ENCODE measurements at places on chromosomes 1 and 21.

DNA sequence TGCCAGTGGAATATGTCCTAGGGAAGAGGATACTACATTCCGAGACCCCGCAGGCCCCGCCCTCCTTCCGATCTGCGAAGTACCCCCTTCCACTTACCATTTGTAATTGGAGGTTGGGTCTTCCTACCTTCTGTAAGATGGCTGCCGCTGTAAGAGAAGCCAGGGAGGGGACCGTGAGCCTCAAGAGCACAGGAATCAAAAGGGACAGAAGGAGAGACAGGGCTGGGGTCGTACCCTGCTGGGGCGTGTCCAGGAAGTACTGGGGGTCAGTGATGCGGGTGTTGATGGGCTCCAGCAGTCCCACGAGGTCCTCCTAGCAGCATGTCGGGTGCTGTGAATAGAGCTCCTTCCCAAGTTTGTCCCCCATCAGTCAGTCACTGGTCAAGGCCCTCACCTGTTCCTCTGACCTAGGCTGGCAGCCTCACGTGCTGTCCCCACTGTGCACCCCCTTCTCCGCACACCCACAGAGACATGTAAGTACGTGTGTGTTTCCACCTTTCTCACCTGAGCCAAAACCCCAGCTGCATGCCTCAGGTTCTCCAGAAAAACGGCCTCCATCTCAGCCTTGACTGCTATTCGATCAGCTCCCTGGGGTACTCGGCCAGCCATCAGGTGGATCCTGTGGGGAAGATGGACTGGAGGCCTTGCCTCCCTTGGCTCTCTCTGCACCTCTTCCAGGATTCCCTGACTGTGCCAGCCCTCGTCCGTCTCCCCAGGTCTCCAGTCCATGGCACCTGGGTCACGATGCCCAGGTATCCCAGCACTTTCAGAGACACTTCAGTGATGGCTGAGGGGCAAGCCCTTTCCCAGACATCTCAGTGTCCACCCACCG lies 1.8 kb downstream of the HYI start:
- DNase-seq = no peak

- DNase-seq = no peak
Observed at GRCh38 chr1:4210043-4210442, 310.0 kb upstream of the C1orf174 start.

GRCh38 chr21:29186246-29186645 lies 55.8 kb downstream of the MAP3K7CL start:
- DNase-seq = no peak

DNA sequence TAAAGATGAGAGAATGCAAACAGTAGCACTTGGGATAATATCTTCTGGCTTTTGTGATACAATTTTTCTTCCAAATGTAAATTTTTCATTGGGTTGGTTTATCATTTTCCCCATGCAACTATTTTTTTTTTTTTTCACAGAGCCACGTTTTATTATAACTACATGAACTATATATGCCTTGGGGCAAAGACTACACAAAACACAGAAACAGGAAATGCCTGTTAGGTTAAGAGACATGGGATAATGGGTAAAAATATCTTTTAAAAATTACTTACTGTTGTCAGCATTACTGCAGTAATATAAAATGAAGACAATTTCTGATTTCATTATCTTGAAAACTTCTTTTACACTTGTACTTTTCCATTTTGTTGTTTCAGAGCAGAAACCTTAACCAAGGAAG lies 74.6 kb downstream of the DISP1 start:
- no peak for DNase-seq

DNA sequence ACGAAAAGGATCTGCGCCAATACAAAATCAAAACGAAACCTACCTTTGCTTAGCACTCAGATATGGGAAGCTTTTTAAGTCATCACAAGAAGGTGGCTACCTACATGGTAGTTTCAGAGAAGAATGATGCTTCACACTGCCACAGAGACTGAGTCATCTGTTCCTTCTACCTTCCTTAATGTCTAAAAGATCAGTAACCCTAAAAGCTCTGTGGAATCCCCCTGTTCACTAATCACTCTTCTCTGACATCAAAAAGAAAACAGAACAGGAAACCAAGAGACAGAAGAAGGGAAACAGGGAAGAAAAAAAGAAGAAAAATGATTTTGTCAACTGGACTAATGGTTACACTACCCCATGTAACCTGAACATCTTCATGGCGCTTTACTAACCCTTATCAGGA lies 177.2 kb downstream of the SMYD3 start:
- peak; percentile 38 for DNase-seq

DNA sequence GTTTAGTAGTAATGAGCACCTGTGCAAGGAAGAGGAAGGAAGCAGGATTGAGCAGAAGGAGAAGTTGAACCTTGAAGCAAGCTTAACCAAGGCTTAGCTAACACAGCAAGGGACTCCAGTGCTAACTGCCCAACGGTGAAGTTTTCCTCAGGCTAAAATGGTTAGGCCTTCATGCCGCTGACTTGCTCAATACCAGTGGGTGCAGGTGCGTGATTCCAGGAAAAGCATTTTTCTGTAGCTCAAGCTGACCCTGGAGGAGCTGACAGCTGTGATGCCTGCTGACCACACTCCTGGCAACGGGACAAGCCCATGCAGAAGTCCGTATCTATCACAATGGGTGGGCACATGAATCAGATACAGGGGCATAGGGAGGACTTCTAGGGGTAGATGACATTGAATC lies 76.5 kb upstream of the FGGY start:
- no peak for DNase-seq

DNA sequence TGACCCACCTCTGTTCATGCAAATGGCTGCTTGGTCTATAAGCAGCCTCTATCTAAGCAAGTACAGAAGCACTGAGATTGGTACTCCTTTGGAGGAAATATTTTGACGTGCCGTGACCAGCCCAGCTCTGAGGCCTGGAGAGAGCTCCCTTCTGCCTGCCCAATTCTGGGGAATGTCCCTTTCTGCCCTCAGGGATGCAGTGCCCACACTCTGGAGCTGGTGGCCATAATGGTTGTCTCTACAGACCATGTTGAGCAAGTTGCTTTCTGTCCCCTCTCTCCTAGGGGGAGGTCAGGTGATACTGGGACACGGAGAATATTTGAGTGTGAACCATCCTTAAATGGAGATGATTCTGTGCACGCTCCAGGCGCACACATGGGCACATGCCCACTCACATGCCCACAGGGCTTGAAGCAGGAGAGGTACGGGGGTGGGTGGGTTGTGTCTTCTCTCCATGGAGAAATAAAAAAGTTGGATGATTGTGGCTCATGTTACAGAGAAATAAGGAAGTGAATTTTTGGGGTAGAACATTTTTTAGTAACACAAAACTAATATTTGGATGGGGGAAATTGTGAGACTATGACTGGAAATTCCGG lies 13.9 kb upstream of the ALPL start:
- DNase-seq = no peak

- DNase-seq = no peak
Observed at GRCh38 chr1:39003794-39004193, 12.7 kb downstream of the AKIRIN1 start.

DNA sequence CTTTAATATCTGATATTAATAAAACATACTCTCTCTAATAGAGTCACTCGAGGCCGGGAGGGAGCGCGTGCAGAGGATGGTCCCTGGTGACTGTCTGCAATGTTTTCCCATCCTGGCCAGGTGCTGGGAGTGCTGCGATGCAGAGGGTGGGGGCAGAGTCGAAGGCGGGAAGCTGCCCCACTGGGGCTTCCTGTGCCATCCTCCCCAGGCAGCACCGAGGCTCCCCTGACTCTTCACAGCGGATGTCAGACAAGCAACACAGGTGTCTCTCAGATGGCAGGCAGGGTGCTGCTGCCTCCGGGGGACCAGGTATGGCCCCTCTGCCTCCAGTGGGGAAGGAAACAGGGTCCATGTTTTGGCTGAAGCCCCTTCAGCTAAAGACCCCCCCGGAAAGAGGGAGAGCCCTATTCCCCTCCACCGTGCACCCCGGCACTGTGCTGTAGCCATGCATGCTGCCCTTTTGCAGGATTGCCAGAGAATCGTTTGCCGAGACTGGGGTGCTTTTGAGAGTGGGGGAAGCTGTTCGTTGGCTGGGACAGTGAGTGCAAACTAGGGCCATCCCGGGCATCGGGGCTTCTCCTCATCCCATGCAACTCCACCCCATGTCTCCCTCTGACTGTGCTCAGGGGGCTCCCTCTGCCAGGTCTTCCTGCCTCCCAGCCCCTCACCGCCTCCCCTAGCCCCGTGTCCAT lies 32.1 kb upstream of the TTC34 start:
- DNase-seq = no peak

GRCh38 chr1:72007312-72007711 lies 275.0 kb downstream of the NEGR1 start:
- no peak for DNase-seq

- DNase-seq = no peak
Observed at GRCh38 chr1:34747638-34747941, 7.3 kb upstream of the GJB5 start.

- DNase-seq = no peak
Observed at GRCh38 chr1:159937054-159937750, 8.2 kb downstream of the IGSF9 start.

DNA sequence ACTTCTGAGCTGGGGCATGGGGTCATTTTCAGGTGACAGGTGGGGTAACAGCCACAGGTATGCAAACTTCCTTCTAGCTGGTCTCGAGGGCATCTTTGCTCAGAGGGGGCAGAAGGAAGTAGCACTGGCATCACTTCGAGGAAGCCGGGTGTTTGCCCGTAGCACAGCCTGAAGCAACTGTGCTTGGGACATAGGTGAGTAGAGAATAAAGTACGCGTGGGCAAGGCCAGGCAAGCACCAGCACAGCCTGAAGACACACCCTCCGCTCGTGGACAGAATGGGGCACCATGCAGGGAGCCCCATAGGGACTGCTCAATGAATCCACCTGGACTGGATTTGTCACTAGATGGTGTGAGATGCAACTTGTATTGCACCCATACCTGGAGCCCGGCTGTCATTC lies 167.1 kb downstream of the KCNJ6 start:
- DNase-seq = no peak

DNA sequence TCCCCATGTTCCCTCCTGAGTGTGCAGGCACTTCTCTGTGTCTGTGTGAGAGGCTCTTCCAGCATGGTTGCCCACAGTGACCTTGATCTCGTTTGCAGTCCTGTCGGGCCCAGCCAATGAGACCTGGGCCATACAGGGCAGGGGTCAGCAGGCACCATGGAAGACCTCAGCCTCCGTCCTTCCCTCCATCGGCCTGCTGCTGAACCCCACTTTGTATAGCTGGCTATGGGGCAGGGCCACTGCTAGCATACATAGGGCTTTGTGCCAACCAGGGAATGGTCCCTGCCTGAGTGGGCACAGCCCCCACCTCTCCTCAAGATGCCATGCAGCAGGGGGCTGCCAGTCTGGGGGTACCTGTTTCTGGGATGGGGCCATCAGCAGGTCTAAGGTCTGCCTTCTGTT lies 3.8 kb downstream of the C1orf35 start:
- no peak for DNase-seq

- DNase-seq = peak; percentile 50
Observed at GRCh38 chr1:192983349-192983980, 75.7 kb downstream of the UCHL5 start.

GRCh38 chr21:45979141-45979631 lies 2.4 kb upstream of the COL6A1 start:
- DNase-seq = no peak

DNA sequence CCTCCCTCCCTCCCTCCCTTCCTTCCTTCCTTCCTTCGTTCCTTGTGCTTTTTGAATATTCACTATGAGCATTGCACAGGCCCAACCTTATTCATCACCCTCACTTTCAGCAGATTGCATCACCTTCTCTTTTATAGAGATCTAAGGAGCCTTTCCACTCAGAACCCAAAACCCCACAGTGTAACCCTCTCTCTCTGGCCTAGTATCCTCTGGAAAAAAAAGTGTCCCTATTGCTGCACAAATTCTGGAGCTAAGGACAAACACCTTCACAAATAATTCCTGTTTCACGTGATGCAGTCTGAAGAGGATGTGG lies 25.6 kb downstream of the OR10J5 start:
- no peak for DNase-seq

- no peak for DNase-seq
Observed at GRCh38 chr1:178932552-178932906, 61.7 kb upstream of the ANGPTL1 start.

GRCh38 chr1:236681219-236681618 lies 5.1 kb upstream of the ACTN2 start:
- DNase-seq = no peak

- DNase-seq = no peak
Observed at GRCh38 chr1:3138623-3139151, 69.7 kb downstream of the PRDM16 start.

- DNase-seq = no peak
Observed at GRCh38 chr1:100217834-100218233, 31.8 kb downstream of the DBT start.

DNA sequence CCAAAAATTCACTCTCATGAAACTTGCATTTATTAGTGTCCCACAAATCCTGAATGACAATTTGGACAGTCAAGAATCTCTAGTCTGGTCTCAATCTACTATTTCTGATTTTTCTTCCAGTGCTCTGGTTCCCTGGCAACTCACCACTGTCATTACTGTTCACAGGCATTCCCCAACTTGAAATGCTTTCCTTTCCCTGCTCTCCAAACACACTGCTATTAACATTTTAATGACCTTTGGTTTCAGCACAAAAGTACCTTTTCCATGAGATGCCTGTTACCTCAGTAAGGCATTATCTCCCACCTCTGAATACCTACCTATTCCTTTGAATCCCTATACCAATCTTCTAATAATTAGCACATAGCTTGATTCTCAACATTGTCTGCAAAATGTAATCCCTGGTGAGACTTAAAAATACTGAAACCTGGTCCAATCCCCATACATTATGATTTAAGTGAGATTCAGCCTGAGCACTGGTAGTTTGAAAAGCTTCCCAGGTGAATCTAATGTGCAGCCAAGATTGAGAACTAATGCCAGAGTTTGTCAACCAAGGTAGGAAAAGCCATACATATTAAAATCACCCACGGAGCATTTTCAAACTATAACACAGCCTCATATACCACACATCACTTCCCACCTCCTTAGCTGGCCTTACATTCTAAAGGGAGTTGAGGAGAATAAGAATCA lies 11.7 kb upstream of the ANGPTL3 start:
- DNase-seq = no peak

DNA sequence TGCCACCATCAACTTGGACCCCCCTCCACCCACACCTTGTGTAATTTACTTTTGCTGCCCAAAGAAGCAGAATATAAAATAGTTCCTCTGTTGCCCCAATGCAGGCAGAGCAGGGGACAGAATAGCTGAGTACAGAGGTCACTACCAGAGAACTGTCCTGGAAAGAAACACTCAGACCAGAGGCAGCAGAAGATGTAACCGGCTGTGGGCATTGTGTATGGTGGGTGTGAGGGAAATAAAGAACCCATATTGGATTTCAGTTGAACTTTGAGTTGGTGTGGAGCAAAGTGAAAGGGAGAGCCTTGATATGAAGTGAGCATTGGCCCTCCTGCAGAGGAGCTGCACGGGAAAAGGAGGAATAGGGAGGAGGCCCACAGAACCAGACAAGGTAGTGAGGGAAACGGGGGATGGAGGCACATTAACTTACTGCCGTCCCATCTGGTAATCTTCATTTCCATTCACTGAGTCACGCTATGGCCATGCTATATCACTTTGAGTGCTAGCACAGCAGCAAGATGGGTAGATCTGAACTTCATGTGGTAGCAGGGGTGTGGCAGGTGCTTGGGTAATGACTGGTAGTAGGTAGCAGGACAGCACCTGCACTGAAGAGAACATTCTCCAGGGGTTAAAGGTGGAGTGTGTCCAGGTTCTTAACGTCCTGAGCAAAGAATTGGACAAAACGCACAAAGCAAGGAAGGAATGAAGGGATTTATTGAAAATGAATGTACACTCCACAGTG lies 56.3 kb upstream of the FBXO28 start:
- DNase-seq = no peak
